ENCODE measurements at places on chromosomes 5 and 9.

DNA sequence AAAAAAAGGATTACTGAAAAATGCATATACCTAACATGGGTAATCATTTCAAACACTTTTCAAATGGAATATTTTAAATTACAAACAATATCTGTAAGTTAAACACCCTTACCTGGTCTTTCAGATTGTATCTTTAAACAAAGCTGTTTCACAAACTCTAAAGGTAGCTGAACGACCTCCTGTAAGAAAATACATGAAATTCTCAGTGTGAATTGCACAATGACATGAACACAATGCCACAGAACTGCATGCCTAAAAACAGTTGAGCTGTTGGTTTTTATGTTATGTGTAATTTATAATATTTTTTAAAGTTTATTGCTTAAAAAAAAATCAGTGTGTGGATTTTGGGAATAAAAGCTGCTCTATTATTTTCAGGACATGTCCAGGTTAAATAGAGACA, 17.5 kb downstream of the IPPK start:
- DNase-seq, result no peak

GRCh38 chr5:11230890-11231289, 469.9 kb upstream of the DAP start:
- no peak for DNase-seq

- no peak for DNase-seq
Observed at GRCh38 chr5:65152131-65152530, 329.6 kb downstream of the ADAMTS6 start.

- DNase-seq, result no peak
Observed at GRCh38 chr5:89604342-89604741, 721.4 kb upstream of the MEF2C start.

- DNase-seq, result no peak
Observed at GRCh38 chr5:176630681-176631222, 277 bp downstream of the EIF4E1B start.

DNA sequence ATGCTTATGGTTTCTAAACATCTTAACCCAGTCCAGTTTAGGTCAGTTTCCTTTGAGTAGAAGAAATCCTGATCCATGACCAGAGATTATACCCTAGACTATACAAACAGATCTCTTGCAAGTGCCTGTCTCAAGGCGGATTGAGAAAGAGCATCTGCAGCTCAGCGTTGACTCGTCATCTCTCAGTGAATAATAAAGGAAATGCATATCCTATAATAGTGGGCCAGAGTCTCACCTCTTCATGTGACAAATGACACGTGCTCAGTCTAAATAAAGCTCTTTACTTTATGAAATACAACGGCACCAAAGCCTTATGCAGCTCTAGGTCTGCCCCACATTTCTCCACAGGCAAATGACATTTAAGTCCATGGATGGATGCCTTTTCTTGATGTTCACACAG, 179.4 kb upstream of the NR3C1 start:
- no peak for DNase-seq

GRCh38 chr9:3006851-3007250, 163.0 kb upstream of the PUM3 start:
- no peak for DNase-seq

Measured in naive thymus-derived CD8-positive, alpha-beta T cell (primary cell).